ENCODE measurements at places on chromosomes 12 and 14.

DNA sequence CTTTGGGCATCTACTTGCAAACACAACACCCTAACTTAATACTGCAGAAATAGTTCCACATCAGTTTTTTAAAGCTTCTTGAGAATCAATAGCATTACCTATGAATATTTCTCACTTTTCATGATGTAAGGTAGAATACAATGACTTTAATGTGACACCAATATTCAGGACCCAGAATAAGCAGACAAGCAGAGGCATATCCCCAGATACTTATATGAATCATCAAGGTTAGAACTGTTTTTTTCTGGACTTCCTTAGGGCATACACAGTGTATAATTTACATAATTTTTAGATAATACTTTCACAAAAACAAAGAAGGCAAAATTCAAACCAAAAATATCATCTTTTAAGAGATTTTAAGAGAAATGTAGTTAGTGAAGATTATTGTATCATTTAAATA is 885.8 kb downstream of the FSCB start:
- no peak for DNase-seq

- no peak for DNase-seq
Measured at GRCh38 chr14:36931791-36932190, 240.6 kb downstream of the SLC25A21 start.

DNA sequence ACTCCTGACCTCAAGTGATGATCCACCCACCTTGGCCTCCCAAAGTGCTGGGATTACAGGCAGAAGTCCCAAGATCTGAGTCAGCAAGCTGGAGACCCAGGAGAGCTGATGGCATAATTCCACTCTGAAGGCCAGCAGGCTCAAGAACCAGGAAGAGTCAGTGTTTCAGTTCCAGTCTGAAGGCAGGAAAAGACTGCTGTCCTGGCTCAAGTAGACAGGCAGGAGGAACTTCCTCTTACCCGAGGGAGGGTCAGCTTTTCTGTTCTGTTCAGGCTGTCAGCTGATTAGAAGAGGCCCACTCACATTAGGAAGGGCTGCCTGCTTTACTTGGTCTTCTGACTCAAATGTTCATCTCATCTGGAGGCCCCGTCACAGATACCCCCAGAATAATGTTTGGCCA is 206.0 kb upstream of the MYL2 start:
- DNase-seq: no peak

DNA sequence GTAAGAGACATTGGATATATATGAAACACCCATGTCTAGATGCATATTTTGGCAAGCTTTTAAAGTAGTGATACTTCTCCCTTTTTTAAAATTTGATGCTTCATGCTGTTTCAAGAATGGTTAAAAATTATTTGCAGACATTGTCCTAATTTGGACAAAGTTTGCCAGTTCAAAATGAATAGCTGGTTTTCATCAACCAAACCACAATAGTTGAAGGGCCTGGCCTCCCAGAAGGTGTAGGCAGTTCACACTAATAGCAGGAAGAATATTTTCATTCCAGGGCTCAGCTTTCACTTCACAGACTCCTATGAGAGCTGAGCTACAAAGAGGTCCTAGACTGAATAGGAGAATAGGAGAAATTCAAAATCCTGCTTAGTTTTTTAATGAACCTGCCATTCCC is 78.7 kb downstream of the STXBP6 start:
- DNase-seq: no peak

- no peak for DNase-seq
Measured at GRCh38 chr12:51687614-51688013, 96.6 kb downstream of the SCN8A start.

- no peak for DNase-seq
Measured at GRCh38 chr14:41490323-41490722, 116.4 kb upstream of the LRFN5 start.

DNA sequence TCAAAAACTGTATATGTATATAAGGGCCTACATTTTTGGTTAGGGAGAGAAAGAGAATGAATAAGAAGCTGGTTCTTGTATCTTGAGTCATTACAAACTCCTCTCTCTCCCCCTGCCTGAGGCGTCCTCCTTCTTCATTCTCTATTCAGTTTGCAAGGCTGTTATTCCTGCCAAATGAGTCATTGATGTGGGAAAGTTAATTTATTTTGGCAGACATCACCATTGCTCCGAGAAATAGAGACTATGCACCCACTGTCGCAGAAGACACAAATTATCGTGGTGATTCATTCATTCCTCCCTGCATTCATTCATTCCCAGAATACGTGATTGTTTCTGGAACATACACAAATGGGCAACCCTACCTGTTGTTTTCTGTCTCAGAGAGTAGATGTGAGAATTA is 112.5 kb upstream of the MED13L start:
- DNase-seq: no peak
